ENCODE measurements at places on chromosomes 6 and 20.

DNA sequence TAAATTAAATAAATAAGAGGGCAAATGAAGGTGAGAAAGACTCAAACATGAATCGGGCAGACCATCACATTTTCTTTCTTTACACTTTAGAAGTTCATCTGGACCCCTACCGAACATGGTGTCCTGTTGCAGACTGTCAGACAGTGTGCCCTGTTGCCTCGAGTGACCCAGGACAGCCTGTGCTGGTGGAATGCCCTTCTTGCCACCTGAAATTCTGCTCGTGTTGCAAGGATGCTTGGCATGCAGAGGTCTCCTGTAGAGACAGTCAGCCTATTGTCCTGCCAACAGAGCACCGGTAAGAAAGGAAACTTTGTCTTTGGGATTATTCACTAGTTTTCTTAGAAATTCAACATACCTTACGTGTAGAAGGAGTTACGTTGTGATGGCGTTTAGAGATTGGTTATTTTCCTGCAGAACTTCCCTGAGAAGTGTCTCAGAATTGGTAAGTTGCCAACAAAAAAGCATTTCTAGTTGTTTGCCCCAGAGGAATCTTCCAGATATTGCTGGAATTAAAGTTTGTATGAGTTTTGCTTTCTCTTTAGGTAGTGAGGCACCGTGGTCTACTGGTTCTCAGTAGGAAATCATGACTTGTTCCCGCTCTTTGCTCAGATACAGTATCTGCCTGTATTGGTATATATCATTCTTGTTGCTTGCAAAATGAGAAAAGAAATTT, 70.1 kb downstream of the RNF144B start:
- no peak for DNase-seq

GRCh38 chr6:75076009-75076408, 129.8 kb downstream of the COL12A1 start:
- no peak for DNase-seq

GRCh38 chr20:2748551-2749342, 51.7 kb downstream of the CPXM1 start:
- no peak for DNase-seq

DNA sequence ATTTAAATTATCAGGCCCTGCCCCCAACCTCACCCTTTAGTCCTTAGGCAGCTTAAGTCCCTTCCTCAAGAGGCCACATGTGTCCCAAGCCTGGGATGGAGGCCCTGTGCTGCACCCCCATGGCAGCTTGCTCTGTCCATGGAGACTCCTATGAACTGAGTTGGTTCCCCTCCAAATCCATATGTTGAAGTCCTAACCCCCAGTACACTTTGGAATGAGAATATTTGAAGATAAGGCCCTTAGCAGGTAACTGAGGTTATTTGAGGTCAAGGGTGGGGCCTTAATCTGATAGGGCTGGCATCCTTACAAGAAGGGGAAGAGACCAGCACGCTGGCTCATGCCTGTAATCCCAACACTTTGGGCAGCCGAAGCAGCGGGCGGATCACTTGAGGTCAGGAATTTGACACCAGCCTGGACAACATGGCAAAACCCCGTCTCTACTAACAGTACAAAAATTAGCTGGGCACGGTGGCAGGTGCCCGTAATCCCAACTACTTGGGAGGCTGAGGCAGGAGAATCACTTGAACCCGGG, 6.7 kb upstream of the BEND3 start:
- no peak for DNase-seq

- no peak for DNase-seq
Observed at GRCh38 chr6:157514659-157515496, 133.9 kb downstream of the ZDHHC14 start.

DNA sequence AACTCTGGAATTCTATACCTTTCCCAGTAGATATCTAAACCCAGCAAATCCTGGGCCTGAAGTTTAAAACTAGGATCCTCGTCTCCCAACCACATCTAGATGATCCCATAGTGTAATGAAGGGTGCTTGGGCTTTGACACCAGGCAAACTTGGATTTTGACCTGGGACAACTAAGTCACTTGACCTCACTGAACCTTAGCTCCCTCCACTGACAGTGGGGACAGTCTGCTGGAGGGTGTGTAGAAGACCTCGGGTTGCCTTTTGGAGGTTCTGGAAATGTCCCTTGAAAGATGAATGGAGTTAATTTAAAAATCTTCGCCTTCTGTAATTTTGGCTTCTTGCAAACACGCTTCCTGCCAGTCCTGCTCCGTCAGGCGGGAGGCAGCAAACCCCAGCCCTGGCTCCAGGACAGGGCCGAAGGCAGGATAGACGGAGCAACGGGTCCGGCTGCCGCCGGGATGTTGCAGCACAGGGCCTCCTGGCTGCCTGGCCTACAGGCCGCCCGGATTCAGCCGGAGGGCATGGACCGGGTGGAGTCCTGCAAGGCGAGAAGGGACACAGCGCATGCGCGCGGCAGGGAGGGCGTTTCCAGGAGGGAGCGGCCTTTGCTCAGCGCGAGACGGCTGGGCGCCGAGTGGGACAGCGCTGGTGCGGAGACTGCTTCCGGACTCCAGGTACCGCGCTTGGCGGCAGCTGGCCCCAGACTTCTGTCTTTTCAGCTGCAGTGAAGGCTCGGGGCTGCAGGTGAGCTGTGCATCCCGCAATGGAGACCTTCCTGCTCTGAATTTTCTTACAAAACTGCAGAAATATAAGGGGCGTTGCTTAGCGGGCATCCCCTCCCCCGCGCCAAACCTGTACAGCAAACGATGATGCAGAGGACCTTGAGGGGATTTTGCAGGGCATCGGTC, at the start of gene TMEM14A:
Gene TMEM14A (plus strand): TSS at position 612 of the 908 bp plus-strand sequence. CDS start 5,990 bp downstream, outside the sequence.
- peak; percentile 89 for DNase-seq

- DNase-seq: no peak
Observed at GRCh38 chr20:43977252-43977651, 62.6 kb downstream of the TOX2 start.

- DNase-seq: no peak
Observed at GRCh38 chr6:86615299-86615698, 322.0 kb upstream of the HTR1E start.

- DNase-seq: no peak
Observed at GRCh38 chr6:15252195-15252594, 6.3 kb downstream of the JARID2 start.

DNA sequence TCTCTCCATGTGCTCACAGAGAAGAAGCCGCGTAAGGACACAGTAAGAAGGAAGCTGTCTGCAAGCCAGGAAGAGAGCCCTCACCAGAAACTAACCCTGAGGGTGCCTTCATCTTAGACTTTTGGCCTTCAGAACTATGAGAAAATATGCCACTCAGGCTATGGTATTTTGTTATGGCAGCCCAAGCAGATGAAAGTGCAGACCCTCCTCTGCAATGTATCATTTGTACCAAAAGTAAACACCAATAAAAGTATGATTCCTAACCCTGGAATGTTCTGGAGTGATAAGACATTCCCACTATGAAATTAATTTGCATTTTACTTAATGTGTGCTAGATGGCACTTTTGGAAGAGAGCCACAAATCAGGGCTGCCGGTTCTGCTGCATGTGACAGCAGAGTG, 594.3 kb downstream of the UTRN start:
- no peak for DNase-seq

DNA sequence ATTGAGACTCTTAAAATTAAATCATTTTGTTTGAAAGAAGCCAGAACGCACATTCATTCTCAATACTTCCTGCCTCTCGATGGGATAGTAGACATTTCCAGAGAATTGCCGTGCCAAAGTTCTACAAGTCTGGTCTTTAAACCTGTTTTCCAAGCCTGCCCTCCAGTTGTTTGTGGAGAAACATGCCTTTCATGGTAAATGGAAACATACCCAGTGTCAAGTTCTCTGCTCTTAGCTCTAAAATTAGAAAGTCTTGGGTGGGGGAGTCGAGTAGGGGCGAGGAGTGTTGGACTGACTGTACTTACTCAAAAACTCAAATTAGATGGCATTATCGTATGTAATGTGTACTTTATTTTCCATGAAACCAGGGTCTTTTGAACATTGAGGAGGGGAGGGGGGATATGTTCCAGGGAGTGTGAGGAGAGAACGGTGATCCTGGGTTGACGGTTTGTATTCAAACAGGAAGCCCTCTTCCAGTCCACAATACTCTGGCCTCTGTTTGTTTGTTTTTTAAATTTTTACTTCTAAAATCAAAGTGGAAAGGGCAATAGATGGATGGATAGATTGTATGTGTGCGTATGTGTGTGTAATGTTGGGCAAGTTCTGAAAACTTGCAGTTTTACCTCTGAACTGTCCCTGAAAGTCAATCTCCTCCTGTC, 106.8 kb upstream of the ARMC2 start:
- no peak for DNase-seq

DNA sequence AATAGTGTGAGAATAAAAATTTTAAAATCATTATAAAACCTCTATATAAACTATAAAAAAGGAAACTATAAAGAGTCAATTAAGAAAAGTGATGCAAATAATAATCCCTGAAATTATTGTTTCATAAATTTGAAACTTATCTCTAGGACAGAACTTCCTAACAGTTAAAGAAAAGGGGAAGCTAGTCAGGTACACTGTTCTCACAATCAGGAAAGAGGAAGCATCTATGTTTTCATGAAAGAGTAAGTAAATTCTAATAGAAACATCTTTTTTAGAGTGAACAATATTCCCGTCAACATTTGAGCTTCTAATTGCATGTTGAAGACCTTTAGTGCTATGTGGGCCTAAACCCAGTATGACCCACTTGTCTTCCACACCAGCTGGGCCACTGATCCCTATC, 1.2 kb upstream of the ADGRF1 start:
- DNase-seq: no peak

- no peak for DNase-seq
Observed at GRCh38 chr20:35347011-35347410, 54.8 kb upstream of the FAM83C start.

DNA sequence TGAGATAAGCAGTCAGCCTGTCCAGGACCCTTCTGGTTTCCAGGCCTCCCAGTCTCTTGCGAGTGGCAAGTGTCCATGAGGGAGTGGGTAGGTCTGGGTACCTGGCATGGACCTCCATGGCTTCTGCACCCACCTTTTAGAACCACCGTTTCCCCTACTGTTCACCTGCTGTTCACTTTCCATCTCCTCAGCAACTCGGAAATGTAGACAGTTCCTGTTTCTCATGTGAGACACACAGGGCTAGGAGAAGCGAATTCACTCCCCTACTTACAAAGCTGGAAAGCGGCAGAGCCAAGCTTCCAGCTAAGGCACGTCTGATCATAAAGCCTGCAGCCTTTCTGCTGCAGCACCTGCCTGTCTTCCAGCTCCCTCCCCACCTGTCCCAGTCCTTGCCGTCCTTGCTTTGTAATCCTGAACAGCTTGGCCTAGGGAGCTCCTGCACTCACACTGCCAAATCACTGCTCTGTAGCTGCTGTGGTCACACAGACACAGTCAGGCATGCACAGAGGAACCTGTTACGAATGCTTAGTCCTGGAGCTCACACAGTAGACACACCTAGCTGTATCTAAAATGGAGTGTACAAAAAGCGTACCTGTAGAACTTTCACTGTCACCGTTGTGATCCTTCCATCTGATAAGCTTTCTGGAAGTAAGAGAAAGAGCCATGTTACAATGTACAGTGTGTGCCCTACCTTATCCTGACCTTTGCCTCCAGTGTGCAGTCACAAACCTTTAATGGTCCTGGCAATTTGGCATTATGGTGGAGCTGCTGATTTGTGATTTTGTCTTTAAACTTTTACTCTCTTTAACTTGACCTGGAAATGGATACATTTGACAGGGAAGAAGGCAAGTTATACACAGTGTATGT, 294.1 kb downstream of the NRN1 start:
- DNase-seq: no peak

DNA sequence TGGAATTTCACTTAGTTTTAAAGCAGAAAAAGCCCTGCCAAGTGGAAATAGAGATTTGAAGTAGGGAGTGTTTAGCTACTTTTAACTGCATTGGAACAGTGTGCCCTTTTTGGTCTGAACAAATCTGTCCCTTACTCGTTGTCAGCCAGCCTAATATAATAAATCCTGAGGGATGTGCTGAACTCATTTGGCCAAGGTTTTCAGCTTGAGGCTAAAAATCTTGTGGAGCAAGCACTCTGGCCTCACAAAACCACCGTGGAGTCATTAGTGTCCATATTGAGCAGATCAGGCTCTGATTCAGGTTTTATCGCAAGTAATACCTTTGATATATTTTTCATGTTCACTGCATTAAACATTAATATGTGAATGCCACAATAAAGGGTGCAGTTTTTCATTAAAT, 383.5 kb downstream of the FRK start:
- DNase-seq: no peak

GRCh38 chr6:143823548-143823947, 19.6 kb upstream of the LTV1 start:
- DNase-seq: no peak

- no peak for DNase-seq
Observed at GRCh38 chr20:63305393-63305792, 12.4 kb downstream of the COL20A1 start.

GRCh38 chr6:168121303-168121665, 42.3 kb upstream of the FRMD1 start:
- no peak for DNase-seq

DNA sequence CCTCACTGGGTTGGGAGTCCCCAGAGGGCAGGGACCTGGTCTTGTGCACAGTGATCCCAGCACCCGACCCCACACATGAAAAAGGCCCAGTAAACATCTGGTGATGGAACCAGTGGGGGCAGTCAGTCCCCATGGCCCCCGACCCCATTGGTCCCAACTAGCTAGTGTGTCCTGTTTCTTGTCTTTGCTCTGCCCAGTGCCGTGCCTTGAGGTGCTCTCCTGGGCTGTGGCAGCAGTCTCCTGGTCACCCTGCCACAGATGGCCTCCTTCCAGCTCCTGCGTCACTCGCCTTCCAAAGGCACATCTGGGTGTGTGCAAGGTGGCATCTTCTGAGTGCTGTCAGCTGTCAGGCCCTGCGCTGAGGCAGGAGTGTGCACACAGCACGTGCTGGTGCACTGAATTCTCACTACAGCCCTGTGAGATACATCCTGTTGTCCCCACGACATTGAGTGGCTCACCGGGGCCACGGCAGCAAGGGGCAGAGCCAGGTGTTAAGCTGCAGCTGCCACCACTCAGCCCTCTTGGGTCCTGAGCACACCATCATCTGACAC, 3.9 kb downstream of the NPEPL1 start:
- no peak for DNase-seq

GRCh38 chr6:158230967-158231550, 62.9 kb downstream of the GTF2H5 start:
- no peak for DNase-seq

GRCh38 chr20:63735859-63736718, at the start of gene LIME1:
Gene LIME1 (plus strand): TSS chr20:63736664. CDS start chr20:63737550, 886 bp downstream.
- DNase-seq: peak; percentile 82

GRCh38 chr6:13488015-13488895, 855 bp upstream of the GFOD1 start:
- DNase-seq: peak; percentile 14

DNA sequence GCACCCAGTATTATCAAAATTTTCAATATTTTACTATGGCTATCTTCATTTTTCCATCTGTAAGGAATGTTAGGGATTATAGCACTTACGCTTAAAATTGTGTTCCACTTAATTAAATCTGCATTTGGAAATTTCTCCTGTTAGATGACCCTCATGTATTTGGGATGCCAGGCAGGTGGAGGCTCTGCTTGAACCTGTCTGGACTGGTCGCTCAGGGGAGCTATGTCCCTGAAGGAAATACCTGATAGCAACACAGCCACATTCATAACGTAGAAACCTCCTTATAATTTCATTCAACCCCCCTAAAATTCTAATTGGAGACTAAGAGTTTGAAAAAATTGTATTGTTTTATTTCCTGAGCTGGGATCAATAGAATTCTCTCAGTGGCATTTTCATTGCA, 636.0 kb upstream of the MMS22L start:
- no peak for DNase-seq
